ENCODE measurements at places on chromosomes 16 and 17.
A peak's percentile ranks its signal among the peaks of the same experiment; 100 is the strongest.

GRCh38 chr17:36972186-36972700 is 23.5 kb downstream of the AATF start:
- DNase-seq: no peak

DNA sequence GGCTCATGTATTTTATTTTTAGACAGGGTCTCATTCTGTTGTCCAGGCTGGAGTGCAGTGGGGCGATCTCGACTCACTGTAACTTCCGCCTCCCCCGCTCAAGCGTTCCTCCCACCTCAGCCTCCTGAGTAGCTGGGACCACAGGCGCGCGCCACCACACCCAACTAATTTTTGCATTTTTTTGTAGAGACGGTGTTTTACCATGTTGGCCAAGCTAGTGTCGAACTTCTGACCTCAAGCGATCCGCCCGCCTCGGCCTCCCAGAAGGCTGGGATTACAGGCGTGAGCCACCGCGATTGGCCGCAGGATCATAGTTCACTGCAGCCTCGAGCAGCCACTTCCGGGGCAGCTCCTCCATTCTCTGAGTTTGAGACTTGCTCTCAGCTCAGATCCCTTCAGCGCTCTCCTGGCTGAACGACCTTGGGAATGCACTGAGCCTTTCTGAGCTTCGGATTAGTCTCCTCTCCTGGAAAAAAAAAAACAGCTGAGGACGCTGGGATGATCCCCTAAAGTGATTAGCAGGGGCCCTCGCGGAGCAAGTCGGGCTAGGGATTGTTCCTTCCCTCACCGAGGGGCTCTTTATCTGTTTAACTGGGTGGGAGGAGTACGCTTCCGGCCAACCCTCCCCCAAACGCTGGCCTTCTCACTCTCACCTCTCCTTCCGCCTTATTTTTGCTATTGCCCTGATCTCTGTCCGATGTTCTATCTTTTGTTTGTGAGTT is 1.1 kb upstream of the PKMYT1 start:
- no peak for DNase-seq

GRCh38 chr16:79628501-79628975 is 28.0 kb upstream of the MAF start:
- no peak for DNase-seq

DNA sequence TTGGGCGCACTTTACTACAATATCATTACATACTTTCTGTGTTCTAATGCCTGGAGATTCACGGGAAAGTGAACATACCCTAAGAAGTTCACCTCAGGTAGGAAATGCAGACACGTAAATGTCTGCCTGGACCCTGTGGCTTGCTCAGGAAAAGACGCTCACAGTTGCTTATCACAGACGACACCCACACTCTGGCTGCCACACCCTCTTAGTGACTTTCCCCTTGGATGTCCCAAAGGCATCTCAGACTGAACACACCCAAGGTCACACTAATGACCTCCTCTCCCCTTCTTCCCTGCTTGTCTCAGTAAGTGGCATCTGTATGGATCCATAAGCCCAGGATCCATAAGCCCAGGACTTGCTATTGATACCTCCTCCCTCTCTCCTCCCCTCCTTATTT is 32.6 kb downstream of the CDRT15 start:
- DNase-seq: no peak

GRCh38 chr17:79532107-79532790 is 78.6 kb downstream of the RBFOX3 start:
- DNase-seq: no peak

- no peak for DNase-seq
Observed at GRCh38 chr17:34865716-34866115, 95.5 kb downstream of the CCT6B start.

- DNase-seq: no peak
Observed at GRCh38 chr17:70169709-70170597, 621 bp downstream of the KCNJ2 start.

- no peak for DNase-seq
Observed at GRCh38 chr16:85503679-85504231, 109.4 kb upstream of the GSE1 start.

DNA sequence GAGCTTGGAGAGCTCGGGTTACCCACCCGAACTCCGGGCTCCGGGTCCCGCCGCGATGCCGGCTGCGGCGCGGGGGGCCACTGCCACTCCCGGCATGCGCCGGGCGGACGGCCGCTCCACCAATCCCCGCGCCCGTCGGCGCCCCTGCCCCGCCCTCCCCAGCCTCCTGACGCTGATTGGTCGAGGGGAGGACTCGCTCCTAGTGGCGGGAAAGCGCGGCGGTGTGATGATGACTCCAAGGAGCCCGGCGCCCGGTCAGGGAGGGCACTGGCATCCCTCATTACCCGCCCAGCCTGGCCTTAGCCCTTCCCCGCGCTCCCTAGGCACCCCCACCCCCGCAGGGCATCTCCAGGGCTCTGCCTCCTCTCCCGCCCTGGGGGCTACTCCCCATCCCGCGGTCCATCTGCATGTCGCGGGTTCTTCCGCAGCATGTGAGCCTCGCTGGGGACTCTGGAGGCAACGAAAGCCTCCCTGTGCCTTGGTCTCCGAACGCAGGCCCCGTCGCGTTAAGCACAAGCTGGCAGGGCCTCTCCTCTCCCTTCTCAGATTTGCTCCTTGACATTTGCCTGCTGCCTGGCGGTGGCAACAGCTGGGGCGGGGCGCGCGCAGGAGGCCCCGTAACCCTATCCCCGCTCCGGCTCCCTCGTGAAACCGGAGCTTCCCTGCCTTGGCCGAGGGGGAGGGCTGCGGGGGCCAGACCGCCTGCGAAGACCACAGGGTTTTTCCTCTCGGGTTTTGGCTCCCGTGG is 1.7 kb downstream of the ATP2A1 start:
- peak; percentile 81 for DNase-seq

- no peak for DNase-seq
Observed at GRCh38 chr17:27226611-27227230, 67.2 kb upstream of the WSB1 start.

DNA sequence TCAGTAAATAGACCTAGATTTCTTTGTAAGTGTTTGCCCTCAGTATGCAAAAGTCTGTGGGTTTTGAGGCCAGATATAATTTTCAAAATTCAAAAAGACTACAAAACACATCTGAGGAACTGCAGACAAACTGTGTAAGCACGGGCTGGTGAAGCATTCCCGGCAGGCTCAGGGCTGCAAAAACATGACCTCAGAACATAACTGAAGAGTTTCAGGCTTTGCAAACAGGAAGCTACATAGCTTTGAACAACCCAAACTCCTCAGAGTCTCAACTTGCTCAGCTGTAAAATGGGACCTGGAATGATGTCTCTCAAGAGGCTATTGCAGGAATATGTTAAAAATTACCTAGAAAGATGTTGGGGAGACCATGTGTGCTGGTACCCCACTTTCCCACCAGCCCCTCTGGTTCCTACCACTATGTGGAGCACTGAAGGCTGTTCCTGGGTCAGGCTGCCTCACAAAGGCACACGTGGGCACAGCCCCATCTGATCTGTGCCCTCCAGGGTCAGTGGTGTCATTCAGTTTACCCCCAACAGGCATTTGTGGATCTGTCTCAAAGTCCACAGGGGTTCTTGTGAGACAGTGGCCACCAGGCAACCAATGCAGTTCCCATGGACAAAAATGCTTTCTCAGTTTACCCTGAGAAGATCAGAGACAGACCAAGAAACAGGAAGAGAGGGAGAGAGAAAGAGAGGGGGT is 72.9 kb downstream of the CREBBP start:
- no peak for DNase-seq

DNA sequence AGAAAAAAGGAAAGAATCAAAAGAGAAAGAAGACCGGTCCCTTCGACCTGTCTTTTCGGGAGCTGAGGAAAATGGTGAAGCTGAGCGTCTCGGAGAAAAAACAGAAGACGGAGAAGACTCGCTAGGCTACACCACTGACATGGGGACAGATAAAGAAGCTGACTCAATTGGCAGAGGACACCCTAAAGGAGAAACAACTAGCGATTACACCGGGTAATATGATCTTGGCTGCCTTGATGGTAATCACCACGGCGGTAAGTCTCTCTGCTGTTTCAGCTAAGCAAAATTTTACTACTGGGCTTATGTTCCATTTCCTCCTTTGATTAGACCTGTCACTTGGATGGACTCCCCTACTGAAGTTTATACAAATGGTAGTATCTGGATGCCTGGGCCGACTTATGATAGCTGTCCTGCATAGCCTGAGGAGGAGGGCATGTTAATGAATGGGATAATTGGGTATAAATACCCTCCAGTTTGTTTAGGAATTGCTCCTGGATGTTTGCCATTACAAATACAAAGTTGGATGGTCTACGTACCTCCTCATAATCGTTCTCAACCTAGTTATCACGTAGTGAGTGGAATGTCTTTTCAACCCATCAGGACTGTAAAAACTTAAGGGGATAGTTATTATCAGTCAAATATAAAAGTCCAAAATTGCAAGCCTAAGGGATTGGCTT is 24.1 kb downstream of the ALOX15B start:
- peak; percentile 75 for DNase-seq

DNA sequence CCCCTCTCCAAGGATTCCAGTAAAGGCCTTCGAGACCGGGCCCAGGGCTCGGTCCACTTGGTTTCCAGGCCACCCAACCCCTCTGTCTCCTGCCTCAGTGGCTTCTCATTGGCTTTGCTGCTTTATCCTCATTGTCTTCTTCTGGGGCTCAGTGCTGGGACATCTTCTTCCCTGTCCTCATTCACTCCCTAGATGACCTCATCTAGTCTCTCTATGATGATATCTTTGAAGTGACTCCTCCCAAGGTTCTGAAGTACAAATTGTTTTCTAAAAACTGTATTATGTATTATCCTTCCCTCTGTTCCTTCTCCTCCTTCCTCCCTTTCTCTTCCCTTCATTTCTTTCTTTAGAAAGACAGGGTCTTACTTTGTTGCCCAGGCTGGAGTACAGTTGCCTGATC is 27.1 kb upstream of the NDRG4 start:
- no peak for DNase-seq

GRCh38 chr17:38602956-38603785 is 2.6 kb downstream of the SRCIN1 start:
- DNase-seq: no peak

DNA sequence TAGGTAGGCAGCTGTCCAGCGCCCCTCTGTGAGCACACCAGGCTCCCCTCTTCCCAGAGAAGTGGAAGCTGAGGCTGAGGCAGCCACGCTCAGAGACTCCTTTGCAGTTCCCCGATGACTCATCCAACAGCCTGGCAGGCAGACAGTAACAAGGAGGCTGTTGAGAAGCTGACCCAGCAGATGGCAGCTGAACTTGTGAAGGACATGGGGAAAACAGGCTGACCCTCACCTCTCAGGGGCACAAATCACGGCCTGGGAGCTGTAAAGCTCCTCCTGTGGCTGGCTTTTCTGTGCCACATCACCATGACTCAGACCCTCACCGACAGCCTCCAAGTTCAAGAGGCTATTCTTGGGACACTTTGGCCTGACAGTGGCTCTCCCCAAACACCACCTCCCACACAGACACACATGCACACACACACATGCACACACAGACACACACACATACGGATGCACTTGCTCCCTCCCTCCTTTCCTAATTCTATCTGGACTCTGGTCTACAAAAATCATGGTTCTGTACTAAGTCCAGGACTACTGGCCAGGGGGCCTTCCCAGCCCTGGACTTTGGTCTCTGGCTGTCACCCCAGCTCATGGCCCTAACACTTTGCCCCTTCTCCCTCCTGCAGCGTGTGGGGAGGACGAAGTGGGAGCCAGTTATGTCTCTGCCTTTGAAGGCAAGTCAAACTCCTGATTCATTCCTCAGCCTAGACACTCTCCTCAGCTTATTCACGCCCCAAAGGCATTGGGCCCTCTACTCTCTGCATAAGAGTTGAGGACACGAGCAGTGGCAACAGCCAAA is 23.2 kb downstream of the MAP3K14 start:
- no peak for DNase-seq

GRCh38 chr17:596763-597644 is 117.6 kb downstream of the VPS53 start:
- no peak for DNase-seq

DNA sequence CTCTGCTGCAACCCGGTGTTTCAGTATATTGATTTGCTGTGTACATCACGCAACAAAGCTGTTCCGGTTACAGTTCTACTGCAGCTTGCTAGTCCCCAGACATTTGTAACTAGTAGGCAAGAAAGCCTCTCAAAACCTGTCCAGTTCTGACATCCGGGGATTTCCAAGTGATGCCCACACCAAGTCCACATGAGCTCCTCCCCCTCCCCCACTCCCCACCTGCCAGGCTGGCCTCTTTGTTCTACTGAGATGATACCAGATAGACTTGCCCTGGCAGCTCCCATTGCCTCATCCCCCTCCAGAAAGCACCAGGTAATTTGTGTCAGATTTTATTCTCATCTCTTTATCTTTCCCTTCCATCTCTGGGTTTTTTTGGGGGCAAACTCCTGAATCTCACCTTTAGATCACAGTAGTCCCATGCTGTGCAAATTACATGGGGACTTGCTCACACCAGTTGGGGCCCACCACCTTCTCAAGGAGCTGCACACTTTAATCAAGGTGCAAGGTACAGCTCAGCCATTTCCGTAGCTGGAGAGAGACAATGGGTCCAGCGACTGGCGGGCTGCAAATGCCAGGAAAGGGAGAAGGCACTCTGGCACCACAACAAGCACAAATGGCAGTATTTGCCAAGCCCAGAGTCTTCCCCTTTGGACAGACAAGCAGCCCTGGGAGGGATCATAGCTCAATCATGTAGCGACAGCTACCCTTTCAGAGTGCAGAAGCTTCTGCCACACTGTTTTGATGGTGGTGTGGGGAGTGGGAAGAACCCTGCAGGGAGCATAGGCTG is 183.1 kb downstream of the CYLD start:
- DNase-seq: no peak

Data from NCI-H1105 (cell line).